ENCODE measurements at places on chromosomes 6 and 20.

- DNase-seq, result no peak
These were observed 68.4 kb downstream of the DST start for GRCh38 chr6:56574292-56574691.

GRCh38 chr6:129653229-129653628 lies 56.7 kb downstream of the ARHGAP18 start:
- no peak for DNase-seq

GRCh38 chr20:43666376-43667328 lies at the start of gene MYBL2:
Gene MYBL2, plus strand, starts transcription at chr20:43667114. Its CDS starts 170 bp downstream, at chr20:43667284.
- DNase-seq, result peak; percentile 55

GRCh38 chr6:123210645-123211044 lies 214.6 kb downstream of the CLVS2 start:
- DNase-seq, result no peak

DNA sequence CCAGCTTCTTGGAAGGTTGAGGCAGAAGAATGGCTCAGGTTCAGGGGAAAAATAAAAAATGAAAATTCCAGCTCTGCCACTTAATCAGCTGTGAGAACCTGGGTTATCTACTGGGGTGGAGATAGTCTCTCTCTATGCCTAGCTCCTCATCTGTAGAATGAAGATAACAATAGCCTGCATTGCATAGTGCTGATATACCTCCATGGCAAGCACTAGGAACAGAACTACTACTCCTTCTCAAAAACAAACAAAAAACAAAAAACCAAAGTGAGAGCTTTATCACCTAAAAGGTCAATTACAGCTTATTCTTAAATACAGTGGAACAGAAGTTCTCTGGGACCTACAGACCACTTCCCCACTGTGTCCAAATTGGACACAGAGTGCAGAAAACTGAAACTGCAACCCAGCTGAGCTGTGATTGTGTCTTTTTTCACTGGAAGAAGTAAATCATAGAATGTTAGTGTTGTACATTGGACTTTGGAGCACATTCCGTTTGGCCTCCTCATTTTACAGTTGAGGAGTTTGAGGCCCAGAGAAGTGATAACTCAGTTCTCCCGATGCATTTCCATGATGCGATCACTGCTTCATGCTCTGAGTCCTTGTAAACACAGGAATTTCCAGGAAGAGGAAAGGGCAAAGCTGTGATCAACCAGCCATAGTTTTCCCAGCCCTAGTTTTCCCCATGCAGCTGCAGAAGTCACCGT lies 23.3 kb downstream of the MTFR2 start:
- no peak for DNase-seq

- DNase-seq, result no peak
These were observed 7.3 kb downstream of the ADIG start for GRCh38 chr20:38588303-38588702.

Measured in stimulated activated CD4-positive, alpha-beta T cell treated with anti-CD3 and anti-CD28 coated beads, Interleukin-15, amount 100 ng/mL, for 1 hour (primary cell).